ENCODE measurements at places on chromosomes 1 and 21.
A peak's percentile ranks its signal among the peaks of the same experiment; 100 is the strongest.

DNA sequence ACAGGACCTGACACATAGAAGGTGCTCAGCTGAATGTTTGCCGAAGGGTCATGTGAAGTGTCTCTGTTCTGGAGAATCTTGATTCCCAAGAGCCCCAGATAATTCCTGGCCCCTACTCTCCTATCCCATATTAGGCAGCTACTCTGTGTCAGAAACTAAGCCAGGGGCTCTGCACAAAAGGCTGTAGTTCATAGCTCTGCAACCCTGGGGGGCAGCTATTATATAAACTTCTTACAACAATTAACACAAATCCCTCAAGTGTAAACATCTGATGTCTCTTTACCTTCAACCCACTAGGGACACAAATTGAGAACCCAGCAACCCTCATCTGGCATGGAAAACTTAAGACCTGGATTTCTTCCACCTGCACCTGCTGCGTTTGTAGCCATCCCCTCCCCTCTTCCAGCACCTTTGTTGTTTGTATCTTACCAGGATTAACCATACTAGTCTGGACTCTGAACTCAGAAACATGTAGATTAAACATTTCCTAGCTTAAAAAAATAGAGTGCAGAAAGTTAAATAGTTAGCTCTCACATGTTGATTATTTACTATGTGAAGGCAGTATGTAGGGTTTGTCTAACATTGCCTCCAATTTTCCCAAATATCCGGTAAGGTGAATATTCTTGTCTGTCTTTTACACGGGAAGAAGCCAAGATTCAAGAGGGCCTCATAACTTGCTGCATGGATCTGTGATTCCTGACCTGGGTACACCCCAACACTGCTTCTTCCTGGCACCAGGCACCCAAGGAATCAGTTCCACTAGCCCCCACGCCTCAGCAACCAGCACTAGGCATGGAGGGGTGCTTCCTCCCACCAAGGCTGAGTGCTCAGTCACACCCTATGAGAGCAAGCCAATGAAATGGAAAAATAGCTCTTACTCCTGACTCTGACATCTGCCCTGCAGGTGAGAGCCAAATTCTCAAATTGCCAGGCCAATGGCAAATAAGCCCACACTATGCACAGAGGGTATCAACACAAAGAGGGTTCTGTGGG, 220.7 kb upstream of the HOOK1 start:
- no peak for DNase-seq

GRCh38 chr1:154962156-154962749, 671 bp upstream of the PYGO2 start:
- DNase-seq, result no peak

DNA sequence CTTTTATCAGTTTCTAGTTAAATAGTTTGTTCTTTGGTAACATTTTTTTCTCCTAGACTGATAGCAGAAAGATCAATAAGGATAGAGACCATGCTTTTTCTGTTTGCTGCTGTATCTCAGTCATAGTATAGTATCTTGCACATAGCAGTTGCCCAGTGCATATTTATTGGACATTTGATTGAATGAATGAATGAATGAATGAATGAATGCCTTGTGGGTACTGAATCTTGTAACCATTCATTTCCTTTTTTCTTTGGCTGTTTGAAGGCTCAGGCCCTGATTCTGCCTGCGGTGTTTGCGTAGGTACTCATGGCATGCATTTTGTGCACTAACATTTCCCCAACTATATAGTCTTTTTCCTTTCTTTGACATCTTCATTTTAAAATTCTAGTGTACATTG, 83.9 kb downstream of the ST3GAL3 start:
- no peak for DNase-seq

GRCh38 chr1:22163137-22163536, 20.2 kb upstream of the WNT4 start:
- DNase-seq, result no peak

DNA sequence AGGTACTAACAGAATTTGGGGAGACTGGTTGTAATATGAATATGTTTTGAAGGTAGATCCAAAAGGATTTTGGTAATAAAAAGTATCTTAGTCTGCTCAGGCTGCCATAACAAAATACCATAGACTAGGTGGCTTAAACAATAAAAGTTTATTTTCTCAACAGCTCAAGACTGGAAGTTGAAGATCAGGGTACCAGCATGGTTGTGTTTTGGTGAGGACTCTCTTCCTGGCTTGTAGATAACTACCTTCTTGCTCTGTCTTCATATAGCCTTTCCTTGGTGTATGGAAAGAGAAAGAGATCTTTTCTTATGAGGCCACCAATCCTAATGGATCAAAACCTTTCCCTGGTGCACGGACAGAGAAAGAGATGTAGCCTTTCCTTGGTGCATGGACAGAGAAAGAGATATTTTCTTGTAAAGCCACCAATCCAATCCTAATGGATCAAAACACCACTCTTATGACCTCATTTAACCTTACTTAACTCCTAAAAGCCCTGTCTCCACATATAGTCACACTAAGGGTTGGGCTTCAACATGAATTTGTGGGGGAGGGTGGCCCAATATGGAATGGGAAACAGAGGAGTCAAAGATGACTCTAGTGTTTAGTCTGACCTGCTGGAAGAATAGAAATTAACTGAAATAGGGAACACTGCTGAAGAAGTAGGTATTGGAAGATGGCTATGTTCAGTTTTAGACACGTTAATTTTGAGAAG, 5.4 kb upstream of the TSNAX start:
- DNase-seq, result no peak

GRCh38 chr1:94737124-94737998, 82.8 kb upstream of the SLC44A3 start:
- peak; percentile 52 for DNase-seq

DNA sequence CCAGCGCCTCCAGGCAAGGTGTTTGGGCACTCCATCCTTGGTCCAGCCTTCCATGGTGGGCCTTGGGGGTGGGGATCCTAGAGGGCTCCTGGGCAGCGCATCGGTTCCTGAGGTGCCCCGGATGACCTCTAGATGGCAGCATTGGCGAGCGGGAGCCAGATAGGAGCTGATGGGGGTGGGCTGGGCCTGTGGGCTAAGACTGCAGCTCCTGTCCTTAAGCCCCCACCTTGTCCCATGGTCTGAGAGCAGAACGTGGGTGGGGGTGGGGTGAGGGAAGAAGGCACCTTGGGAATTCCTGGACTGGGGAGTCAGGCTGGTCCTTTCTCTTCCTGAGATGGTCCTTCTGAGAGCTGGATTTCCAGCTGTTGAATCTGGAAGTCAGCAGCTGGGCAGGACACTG, 93.4 kb upstream of the CSF3R start:
- peak; percentile 33 for DNase-seq

- DNase-seq, result no peak
Measured at GRCh38 chr21:29193072-29193471, 62.6 kb downstream of the MAP3K7CL start.

DNA sequence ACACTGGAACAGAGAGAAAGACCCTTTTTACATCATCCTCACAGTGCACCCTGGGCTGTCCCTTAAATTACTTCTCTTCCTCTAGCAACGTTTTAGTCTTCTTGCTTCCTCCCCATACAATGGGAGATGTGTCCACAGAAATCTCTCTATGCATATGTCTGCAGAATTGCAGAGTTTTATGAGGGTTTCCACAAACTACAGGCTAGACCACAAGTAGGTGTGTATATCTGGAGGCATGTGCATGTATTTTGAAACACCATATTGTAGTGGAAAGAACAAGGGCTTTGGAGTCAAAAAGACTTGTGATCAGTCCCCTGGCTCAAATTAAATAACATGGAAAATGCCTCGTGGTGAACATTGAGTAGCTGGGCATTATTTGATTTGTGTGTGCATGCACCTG, 121.3 kb upstream of the IPO9 start:
- DNase-seq, result no peak

GRCh38 chr1:20440785-20441200, 45.2 kb downstream of the CAMK2N1 start:
- DNase-seq, result peak; percentile 62

- no peak for DNase-seq
Measured at GRCh38 chr1:21346365-21347071, 56.3 kb upstream of the ECE1 start.

- DNase-seq, result no peak
Measured at GRCh38 chr1:108050911-108051629, 86.1 kb upstream of the VAV3 start.

DNA sequence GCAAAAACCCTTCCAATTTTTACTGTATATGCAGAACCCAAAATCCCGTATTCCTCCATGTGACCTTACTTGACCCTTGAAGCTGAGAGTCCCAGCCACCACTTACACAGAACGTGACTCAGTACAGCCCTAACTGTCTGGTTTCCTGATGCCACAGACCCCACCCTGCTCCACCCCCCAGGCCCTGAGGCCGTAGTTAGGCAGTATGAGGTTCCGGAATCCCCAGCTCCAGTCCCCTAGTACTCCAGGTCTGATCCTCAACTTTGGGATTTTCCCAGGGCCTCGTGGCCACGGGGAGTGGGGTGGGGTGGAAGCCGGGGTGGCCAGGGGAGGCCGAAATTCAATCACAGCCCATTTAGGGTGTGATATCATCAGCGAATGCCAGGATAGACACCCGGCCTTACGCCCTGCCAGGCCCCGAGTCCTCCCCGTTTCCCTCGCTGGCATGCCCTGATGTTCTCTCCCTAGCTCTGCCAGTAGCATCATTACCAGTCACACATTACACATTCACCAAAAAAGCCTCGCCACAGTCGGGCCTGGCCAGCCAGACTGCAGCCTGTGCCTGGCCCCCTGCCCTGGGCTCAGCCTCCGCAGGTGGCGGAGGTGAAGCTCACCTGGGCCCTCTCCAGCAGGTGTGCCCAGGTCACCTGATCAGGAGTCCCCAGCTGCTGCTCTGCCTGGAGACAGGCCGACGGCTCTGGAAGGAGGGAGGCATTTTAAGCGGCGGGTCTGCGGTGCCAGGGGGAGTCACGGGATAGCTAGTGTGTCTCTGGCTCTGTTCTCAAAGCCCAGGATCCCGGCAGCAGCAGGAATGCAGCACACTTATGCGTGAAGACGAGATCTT, 70.8 kb downstream of the SCCPDH start:
- DNase-seq, result no peak

DNA sequence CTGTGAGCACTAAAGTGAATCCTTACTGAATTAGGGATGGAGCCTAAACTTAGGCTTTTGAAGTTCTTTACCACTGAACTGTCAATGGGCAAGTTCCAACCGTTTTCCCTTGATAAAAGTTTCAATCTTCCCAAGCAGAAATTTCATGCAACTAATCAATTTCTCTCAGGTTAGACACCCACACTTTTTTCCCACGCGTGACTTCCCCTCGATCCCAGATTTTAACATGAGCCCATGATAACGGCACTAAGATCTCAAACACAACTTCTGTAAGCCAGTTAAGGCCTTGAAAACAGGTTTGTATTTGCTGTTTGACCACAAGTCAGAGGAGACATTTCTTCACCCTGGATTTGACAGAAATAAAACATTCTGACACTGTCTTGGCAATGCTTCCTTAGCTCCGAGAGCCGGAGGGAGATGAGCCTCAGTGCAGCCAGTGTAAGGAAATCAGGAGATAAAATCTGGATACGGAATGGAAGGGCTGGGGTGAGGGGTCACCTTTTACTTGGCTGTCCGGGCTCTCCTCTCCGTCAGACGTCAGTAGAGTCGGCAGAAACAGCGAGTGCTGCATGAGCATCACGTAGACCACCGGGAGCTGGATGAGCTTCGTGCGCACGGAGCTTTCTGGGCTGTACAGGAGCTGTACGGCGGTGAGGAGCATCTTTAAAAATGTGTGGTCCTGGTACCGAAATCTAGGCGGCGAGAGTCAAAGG, 39.7 kb downstream of the MRAP start:
- DNase-seq, result no peak

GRCh38 chr1:16013220-16013907, 4.5 kb downstream of the HSPB7 start:
- peak; percentile 75 for DNase-seq

DNA sequence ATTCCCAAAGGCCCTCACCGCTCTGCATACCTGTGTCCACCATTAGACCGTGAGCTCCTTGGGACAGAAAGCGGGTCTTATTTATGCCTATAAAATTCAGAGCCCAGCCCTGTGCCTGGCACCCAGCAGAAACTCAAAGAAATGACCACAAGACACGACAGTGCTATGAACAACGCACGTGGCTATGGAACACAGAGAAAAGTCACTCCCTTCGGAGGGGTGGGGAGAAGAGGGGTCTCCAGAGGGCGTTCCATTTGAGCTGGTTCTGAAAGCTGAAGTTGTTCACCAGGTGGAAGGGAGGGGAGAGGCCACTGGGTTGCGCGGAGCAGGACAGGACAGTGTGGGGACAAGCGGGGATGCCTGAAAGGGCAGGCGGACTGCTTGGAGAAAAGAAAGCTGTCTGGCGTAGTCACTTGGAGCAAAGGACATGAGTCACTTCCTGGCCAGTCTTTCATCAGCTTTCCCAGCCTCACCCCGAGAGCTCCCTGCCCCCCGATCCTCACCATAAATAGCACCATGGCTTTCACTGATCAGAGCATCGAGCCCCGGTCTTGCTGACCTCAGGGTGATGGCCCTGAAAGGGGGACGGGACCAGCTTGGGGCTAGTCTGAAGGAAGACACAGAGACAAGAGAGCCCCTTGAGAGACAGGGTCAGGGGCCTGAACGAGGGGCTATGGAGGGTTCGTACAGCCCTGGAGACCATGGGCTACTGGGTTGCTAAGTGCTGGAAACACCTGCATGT, 28.5 kb downstream of the ECE1 start:
- peak; percentile 89 for DNase-seq

DNA sequence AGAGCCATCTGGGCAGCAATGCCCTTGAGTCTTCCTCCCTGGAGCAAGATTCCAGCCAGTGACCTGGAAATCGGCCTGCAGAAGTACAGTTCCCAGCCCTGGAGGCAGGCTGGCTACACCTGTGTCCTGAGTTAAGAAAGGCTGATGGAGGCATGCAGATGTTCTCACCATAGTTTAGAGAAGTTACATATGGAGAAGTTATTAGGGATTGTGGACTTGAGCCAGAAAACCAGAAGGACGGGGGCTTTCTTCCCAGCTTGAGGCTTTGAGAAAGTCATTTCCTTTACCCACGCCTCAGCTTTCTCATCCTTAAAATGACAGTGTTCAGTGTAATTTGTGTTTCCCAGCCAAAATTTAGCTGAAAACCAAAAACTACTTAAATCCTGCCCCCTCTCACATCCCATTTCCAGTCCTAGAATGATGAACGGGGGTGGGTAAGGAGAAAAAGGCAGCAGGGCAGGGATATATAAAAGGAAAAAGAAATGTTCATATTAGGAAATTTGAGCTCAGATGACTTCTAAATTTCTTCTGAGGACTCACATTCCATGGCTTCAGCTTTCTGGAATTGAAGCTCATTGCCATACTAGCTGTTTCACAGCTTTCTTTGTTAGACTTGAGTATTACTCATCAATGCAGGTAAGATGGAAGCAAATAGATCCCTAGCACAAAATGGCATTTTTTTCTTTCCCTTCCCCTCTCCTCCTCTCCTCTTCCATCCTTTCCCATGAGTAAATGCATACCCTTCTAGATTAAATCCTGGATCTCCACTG, 14.4 kb upstream of the C8B start:
- DNase-seq, result no peak
